KG1 (cell line): ENCODE measurements at places on chromosomes 1 and 21.
A peak's percentile ranks its signal among the peaks of the same experiment; 100 is the strongest.

- no peak for DNase-seq
These were observed 5.1 kb upstream of the FUBP1 start for GRCh38 chr1:77983997-77984355.

- DNase-seq, result no peak
These were observed 7.2 kb downstream of the METTL13 start for GRCh38 chr1:171788696-171789095.

DNA sequence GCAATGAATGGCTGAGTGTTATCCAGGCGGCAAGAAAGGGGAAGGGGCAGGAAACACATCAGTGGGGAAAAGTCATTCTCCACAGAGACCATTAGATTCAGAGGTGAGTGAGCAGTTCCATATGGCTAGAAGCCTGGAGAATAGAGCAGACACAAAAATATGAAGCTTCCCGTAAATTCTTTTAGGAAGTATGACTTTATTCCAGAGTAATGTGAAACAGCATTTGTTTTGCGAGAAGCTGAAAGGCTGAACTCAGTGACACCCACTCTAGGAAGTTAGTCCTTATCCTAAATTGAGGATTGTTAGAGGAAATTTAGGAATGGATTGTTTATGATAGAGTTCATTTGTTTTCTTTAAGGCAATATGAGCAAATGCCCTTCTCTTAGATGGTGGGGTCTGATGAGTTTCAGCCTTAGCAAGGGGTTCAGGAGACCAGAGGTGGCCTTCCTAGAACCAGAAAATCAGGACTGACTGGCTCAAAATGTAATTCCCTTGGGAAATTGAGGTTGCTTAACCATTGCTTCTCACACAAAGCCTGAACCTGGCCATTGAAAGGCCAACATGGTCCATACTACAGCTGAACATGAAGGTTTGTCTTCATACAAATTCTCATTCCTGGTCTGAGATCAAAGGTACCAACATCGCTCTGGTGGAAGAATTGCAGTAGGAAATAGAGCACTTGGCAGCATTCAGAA, 167.5 kb downstream of the TPR start:
- no peak for DNase-seq

GRCh38 chr21:39348040-39348354, 891 bp downstream of the HMGN1 start:
- no peak for DNase-seq

- DNase-seq, result no peak
These were observed 32.2 kb downstream of the TRIM62 start for GRCh38 chr1:33149453-33150190.

DNA sequence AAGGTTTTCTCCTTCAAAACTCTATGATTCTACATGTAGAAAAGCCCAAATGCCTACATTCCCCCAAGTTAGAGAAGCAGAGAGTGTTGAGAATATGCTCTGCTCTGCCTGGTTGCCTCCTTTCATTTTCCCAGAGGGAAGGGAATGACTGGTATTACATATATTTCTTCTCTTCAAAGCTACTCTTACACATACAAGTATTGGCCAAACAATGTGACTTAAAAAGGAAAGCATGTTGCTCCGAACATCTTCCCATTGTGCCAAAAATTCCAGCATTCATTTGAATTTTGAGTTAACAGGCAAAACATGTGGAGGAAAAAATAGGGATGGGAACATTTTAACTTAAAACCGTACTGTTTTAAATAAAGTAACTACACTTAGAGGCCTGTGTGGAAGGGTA, 125.2 kb downstream of the COQ8A start:
- DNase-seq, result no peak

DNA sequence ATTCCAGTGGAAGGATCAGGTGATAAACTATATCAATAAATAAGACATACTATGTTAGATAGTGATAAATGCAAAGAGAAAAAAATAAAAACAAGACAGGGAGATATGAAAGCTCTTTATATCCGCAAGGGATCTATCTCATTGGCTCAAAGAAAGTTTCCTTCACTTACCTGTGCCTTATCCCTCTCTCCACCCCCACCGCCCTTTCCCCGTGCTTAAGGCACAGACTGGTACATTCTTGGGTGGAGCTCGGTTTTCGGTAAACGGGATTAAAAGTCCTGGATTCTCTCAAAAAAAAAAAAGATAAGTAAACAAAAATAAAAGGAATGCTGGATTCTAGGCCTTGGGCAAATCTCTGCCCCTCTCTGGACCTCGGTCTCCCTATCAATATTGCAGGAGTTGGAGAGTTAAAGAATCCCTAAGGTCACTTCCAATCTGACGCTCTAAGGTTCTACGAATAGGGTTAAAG, 593 bp upstream of the DNAJC16 start:
- no peak for DNase-seq

GRCh38 chr1:25099343-25099951, 132.9 kb downstream of the SYF2 start:
- peak; percentile 64 for DNase-seq

DNA sequence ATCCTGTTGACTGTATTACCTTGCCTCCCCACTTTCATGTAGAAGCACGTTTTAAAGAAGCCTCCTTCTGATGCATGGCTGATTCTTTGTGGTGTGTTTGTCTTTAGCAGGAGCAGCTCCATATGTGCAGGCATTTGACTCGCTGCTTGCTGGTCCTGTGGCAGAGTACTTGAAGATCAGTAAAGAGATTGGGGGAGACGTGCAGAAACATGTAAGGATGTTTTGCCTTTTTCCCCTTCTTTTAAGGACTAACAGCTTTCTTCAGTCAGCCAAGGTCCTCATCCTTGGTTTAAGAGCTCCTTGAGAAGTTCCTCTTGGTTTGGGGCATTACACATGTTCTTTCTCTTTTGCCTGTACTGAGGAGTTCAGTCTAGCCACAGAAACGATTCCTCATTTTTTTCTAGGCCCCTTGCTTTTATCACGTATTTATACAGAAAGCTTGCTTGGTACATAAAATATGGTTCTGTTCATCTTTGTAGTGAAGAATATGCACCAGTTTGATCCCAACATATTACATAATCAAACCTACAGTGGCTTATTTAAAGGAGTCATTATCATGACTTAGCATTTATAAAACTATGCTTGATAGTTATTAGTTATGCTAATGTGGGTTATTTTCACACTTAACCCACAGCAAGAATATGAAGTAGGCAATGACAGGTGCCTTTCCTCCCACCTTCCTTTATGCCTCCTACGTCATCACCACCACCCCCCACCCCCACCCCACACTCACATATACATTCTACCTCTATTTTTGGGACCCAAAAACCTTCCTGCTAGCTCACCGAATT, 19.6 kb downstream of the CAP1 start:
- peak; percentile 21 for DNase-seq

GRCh38 chr1:97489834-97490233, 431.0 kb downstream of the DPYD start:
- DNase-seq, result no peak

DNA sequence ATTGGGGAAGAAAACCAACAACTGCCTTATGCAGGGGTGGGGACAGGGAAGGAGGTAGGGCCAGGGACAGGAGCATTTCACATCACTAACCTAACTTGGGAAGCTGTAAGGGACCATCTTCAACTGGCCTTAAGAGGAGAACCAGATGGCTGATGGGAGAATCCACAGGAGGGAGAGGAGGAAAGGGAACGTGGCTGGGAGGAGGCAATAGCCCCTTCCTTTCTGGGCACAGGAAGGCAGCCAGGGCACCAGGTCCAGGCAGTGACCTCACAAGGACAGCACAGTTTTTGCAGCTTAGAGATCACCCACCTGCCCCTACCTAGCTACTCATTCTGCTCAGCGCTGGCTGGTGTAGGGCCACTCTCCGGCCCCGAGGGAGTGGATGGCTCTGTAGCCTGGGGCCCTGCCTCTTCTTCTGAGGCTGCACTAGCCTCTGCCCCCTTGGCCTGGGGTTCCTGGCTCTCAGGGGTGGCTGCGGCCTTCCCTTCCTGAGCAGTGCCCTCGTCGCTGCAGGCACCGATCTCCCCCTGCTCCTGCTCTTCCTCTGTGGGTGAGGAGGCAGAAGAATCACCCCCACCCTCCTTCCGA, 1.7 kb downstream of the MARCKSL1 start:
- DNase-seq, result no peak

DNA sequence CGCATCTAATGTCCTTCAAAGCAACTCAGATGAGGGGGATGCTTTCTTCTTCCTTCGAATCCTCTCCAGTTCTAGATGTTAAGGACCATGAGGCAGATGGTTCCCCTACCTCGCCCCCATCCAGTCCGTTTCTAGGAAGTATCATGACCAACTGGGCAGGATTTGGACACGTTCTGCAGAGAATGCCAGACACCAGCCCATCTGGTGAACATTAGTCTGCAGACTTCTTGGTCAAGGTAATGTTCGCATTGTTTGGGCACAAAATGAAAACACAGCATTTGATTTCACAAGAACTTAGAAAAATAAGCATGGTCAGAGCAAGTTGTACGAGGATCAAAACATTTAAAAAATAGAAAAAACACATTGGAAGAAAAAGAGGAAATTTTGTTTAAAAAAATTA, 25.4 kb upstream of the ADARB1 start:
- no peak for DNase-seq

DNA sequence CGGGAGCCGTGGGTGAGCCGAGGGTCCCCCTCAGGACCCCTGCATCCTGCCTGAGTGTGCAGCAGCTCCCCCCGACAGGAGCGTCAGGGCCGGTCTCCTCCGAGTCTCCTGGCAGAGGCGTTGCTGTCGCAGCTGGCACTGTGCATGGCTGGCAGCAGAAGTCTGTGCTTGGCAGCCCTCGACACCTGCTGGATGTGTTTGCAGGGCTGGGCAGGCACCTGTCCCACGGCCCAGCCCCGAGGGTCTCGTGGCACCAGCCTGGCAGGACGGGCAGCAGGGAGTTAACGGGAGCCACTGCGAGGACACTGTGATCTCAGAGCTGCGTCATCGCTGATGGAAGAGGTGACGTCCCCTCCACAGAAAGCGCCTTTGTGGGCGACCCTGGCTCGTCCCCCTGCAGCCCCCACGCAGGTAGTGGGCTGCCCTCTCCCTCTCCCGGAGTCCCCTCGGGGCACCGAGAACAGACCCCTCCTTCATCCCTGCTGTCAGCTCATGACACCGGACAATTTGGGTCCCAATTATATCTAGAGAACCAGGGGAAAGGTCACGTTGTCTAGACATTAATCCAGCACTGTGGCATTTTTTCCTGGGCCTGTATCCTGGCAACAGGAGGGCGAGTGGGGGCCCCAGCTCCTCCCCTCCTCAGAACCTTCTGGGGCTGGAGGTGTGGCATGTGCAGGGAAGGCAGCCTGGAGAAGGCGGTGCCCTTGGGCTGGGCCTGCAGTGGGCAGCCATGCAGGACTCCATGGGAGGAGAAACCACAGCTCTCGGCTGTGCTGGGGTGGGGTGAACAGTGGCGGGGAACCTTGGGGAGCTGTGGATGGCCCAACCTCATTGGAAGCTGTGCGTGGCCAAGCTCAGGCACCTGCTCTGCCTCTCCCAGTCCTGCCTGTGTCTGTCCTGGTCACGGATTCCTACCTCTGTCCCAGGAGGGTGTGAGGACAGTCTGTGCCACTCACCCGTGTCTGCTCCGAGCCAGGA, 15.4 kb downstream of the COL18A1 start:
- no peak for DNase-seq

DNA sequence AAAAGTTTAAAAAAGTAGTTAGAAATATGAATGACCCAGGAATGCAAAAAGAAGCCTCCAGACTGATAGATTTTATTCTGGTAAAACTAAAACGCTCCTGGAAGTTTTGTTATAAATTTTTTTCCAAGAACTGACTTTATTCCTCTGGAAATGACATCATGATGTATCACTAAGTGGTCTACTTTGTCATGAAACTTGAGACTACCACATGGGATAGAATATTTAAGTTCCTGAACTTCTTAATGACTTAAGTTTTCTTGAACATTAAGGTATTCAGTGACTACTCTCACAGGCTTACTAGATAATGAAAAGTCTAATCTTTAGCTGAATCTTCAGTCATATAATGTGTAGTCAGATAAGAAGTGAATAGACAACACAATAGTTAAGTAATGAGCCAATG, 842.2 kb downstream of the USP25 start:
- no peak for DNase-seq

GRCh38 chr1:109307274-109308021, 637 bp upstream of the MYBPHL start:
- DNase-seq, result no peak

GRCh38 chr1:48013270-48013669, 16.1 kb upstream of the TRABD2B start:
- no peak for DNase-seq

- peak; percentile 62 for DNase-seq
These were observed 12.4 kb downstream of the RNF220 start for GRCh38 chr1:44417351-44418021.

DNA sequence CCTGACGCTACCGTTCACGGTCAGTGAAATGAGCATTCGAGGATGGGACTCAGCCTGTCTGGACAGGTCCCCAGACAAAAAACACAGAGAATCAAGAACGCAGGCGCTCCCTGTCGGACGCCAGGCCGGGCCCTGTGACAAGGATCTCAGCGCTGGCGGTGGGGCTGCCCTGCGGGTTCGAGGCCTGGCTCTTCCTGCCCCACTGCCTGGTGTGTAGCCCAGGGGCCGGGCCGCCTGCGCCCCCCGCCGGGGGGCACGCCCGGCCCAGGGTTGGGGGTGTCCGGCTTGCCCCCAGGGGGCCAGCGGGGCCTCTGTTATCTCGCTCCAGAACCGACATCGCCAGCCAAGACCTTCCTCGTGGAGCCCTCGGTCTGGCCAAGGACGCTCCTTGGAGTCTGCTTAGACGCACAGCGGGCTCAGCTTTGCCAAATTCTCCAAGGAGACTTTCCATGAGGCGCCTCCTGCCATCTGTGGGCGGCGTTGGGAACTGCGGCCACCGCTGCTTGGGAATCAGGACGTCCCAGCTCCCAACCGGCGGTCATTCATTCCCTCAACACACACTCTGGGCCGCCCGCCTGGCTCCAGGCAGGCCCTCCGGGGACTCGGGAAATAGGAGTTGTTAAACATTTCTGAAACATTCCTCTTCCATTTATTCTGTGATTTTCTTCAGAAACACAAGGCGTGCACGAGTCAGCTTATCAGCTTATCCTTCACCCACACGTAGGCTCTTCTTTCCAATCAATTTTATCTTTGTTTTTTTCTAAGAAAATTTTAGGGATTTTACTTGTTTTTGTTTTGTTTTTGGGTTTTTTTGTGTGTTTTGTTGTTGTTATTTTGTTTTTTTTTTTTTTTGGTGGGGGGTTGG, 11.3 kb upstream of the RIPK4 start:
- DNase-seq, result no peak

GRCh38 chr1:41657679-41658295, 173.3 kb upstream of the EDN2 start:
- DNase-seq, result no peak

GRCh38 chr1:202199040-202199889, 5.7 kb downstream of the LGR6 start:
- no peak for DNase-seq
